ENCODE measurements at places on chromosomes 3 and 15. TPM values are rescaled to one million over a fixed set of nuclear protein-coding genes. Genes with fewer than 3 reads are reported as not detected.

The HTR3E gene
- total RNA-seq, result not detected

GRCh38 chr3:126858887-126859286, 124.0 kb upstream of the PLXNA1 start:
- peaks cover 7% of the 10 kb centered on the region for H3K36me3 ChIP-seq
- H3K4me1 ChIP-seq, result peaks cover 1% of the 10 kb centered on the region
- H3K27me3 ChIP-seq, result no peaks in the 10 kb centered on the region
- no peak for DNase-seq
- H3K4me3 ChIP-seq, result no peak overlapping the region

GRCh38 chr15:31525988-31526665, 199.5 kb downstream of the KLF13 start:
- no peak for DNase-seq
- no peaks in the 10 kb centered on the region for H3K4me1 ChIP-seq
- H3K27me3 ChIP-seq, result no peaks in the 10 kb centered on the region
- no peak overlapping the region for H3K4me3 ChIP-seq
- H3K27ac ChIP-seq, result no peak overlapping the region

The THPO gene
- total RNA-seq, result 7.1 TPM

DNA sequence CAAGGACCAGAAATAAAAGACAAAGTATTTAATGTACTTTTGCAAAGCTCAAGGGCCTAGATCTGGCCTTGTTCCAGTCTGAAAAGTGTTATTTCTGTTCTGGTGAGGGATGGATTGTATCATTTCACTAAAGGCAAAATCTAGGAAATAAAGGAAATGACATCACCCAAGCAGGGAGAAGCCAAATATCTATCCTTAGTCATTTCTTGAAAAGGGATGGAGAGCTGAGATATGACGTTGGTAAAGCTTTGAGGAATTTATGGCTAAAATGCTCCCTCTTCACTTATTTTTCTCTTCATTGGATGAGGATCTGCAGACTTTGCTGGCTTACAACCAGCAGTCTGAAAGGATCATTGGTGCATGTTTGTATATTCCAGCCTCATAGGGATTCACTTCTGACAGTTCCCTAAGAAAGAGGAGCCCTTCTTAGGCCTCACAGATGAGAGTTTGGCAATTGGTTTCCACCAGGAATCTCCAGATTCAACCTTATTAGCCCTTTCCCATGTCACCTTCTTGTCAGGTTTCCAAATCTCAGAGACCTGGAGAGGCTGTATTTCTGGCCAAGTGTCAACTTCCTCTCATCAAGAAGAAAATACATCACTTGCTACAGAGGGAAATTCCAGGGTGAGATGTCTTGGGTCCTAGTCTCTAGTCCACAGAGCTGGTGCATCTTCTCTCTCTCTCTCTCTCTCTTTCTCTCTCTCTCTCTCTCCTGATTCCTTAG, 93.7 kb upstream of the BOC start:
- DNase-seq, result no peak
- no peaks in the 10 kb centered on the region for H3K36me3 ChIP-seq
- H3K27ac ChIP-seq, result no peak overlapping the region
- no peaks in the 10 kb centered on the region for H3K27me3 ChIP-seq

GRCh38 chr3:71056327-71056726, 527.2 kb downstream of the FOXP1 start:
- H3K27ac ChIP-seq, result no peak overlapping the region
- H3K4me3 ChIP-seq, result no peak overlapping the region
- H3K36me3 ChIP-seq, result peaks cover 18% of the 10 kb centered on the region
- H3K4me1 ChIP-seq, result peaks cover 80% of the 10 kb centered on the region

DNA sequence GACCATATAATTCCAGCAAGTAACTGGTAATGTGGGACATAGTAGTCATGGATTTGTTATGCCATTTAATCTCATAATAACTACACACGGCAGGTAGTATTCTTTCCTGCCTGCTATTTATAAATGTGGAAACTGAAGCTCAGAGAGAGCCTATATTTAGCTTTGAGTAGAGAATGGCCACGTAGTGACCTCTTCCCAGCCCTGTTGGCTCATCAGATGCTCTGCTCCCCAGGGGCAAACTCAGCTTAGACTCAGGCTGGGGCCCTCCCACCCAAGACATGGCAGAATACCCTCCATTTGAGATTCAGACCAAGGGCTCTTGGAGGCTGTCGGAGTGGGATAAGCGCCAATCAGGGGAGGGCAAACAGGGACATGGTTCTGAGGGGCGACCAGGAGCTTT, 17.3 kb upstream of the HDAC11 start:
- H3K27ac ChIP-seq, result no peak overlapping the region
- no peak overlapping the region for H3K4me3 ChIP-seq
- peaks cover 12% of the 10 kb centered on the region for H3K27me3 ChIP-seq
- peaks cover 3% of the 10 kb centered on the region for H3K4me1 ChIP-seq
- H3K36me3 ChIP-seq, result no peaks in the 10 kb centered on the region
- no peak for DNase-seq

The LMAN1L gene
- total RNA-seq, result not detected

GRCh38 chr3:195251336-195252065, 19.5 kb downstream of the XXYLT1 start:
- H3K4me3 ChIP-seq, result no peak overlapping the region
- H3K4me1 ChIP-seq, result no peaks in the 10 kb centered on the region
- H3K27me3 ChIP-seq, result no peaks in the 10 kb centered on the region

The SNTN gene
- not detected for total RNA-seq

DNA sequence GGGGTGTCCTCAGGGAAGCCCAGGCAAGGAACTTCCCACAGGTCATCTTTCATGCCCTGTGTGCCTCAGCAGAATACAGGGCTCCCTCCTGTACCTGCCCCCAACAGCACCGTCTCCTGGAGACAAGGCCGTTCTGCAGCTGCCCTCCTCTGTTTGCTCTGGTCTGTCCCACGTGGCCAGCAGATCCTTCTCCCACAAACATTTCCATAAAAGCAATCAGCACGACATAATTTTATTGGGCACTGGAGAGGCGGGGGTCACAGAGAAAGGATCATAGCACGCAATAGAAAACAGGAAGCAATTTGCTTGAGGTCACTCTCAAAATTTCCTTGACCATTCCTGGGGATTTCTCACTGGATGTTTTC, 29.4 kb downstream of the STARD5 start:
- peaks cover 19% of the 10 kb centered on the region for H3K27me3 ChIP-seq
- H3K27ac ChIP-seq, result no peak overlapping the region
- H3K4me3 ChIP-seq, result no peak overlapping the region
- no peaks in the 10 kb centered on the region for H3K36me3 ChIP-seq

DNA sequence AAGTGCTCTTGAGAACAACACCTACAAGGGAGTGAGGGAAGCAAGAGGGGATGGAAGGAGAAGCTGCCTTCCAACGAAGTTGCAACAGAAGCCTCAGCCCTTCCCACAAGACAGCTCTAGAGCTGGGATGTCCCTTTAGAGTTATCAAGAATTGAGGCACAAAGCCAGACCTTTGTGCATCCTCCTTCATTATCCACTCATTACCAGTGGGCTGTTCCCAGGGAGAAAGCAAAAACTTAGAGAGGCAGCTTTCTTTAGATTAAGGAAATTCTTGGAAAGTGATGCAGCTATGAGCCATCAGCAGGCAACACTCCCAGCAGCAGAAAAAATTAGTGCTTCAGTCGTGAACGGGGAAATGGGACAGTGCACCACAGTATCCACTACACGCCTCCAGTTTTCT, 10.6 kb upstream of the CD96 start:
- peaks cover 2% of the 10 kb centered on the region for H3K36me3 ChIP-seq
- DNase-seq, result no peak
- H3K4me1 ChIP-seq, result no peaks in the 10 kb centered on the region
- H3K27ac ChIP-seq, result no peak overlapping the region
- no peak overlapping the region for H3K4me3 ChIP-seq
- H3K27me3 ChIP-seq, result no peaks in the 10 kb centered on the region

All from progenitor cell of endocrine pancreas (in vitro differentiated cells).